ENCODE measurements at places on chromosomes 4 and X.

DNA sequence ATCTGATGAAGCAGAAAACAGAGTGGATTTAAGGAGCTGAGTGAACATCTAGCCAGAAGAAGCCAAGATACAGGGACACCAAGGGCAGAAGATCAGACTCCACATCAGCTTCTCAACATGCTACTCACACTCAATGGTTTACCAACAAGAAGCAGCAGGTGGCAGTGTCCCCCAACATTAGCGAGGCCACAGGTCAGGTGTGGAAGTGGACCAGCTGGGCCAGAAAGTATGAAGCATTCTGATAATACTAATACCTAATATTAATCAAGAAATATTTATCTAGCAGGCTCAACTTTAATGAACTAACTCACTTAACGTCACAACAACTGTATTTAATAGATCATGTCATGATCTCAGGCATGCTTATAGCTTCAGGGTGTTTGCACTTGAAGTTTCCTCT, 73.4 kb upstream of the TTC29 start:
- DNase-seq, result peak; percentile 60

DNA sequence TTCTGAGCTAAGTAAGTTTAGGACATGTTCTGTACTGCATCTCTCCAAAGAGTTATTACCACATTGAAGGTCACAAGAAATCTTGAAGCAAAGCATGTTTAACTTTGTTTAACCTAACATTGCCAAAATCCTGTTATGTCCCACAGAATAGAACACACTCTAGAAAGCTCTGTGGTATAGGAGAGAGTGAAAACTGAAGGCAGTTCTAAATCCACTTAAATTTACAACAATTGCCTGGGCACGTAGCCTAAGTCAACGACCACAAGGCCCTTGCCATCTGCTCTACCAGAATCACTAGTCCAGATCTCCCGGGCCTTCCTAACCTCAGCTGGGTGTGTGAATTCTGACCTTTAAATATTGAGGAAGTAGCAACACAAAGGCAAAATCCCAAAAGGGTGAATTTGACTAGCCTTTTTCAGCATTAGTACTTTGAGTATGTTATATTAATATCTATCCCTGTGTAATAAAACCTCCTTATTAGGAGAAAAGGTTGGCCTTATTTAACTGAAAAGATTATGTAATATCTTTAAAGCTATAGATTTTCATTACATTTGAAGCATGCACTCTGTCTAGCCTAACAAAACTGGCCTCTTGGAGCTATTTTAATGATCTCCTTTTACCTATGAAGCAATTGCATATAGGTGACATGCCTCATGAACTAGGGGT, 4.5 kb upstream of the MAML3 start:
- no peak for DNase-seq

- DNase-seq, result no peak
Observed at GRCh38 chr4:20337261-20337664, 85.6 kb downstream of the SLIT2 start.

DNA sequence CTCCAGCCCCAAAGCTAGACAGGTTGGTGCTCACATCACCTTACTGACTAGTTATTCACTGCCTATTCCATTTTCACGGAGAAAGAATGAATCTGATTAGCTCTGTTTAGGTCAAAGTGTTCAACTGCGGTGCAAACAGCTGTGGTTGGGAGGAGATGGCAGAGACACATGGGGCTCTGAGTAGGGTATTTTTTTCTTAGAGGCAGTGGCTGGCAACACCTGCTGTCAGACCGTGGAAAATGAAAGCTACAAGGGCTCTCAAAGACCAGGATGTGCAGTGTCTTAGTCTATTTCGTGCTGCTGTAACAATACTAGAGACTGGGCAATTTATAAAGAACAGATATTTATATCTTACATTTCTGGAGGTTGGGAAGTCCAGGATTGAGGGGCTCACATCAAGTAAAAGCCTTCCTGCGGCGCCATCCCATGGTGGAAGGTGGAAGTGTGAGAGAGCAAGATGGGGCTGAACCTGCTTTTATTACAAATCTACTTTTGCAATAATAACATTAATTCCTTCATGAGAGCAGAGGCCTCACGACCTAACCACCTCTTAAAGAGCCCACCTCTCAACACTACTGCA, 10.6 kb downstream of the NYX start:
- DNase-seq, result no peak

DNA sequence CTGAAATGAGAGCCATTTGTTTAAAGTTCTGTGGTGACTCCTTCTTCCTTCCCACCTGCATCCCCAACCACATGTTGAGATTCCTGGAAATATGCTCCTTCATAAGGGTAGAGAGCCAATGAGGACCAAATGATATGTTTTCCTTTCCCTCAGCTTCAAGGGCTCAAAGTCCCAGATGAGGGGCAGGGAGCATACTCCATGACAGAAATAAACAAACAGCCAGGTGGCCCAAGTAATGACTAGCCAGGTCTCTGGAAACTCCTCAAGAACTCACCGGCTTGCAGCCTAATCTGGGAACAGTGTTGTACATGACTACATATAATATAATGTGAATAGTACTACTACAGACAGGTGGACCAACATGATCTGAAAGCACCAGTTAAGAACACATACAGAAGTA, 392.3 kb downstream of the PACRGL start:
- no peak for DNase-seq

DNA sequence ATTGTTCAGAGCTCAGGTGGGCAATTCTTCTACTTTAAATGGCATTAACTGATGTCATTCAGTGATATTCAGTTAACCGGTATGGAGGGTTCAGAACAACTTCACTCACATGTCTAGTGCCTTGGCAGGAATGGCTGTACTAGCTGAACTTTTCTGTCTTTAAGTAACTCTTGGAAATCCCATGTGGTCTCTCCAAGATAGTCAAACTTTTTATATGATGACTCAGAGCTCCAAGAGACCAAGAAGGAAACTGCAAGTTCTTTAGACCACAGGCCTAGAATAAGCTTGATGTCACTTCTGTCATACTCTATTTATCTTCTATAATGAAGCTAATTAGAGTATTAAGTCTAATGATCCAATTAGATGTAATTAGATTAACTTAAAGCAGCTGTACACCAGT, 24.9 kb downstream of the LHFPL1 start:
- no peak for DNase-seq

DNA sequence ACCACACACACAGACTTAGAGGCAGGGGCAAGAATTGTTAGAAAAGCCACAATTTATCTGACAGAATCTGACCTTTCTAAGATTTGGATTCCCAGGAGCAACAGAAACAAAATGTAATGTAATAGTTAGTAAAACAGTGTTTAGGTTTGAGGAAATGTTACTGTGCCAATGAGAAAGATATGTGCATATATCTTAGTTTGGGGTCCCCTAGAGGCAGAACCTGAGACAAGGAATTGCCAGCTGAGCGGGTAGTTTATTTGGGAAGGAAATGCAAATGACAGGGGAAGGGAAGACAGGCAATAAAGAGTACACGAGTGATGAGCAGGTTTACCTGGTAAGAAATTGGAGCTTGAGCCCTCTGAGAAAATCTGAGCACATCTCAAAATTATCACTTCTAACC, 31.3 kb upstream of the DDX53 start:
- no peak for DNase-seq

DNA sequence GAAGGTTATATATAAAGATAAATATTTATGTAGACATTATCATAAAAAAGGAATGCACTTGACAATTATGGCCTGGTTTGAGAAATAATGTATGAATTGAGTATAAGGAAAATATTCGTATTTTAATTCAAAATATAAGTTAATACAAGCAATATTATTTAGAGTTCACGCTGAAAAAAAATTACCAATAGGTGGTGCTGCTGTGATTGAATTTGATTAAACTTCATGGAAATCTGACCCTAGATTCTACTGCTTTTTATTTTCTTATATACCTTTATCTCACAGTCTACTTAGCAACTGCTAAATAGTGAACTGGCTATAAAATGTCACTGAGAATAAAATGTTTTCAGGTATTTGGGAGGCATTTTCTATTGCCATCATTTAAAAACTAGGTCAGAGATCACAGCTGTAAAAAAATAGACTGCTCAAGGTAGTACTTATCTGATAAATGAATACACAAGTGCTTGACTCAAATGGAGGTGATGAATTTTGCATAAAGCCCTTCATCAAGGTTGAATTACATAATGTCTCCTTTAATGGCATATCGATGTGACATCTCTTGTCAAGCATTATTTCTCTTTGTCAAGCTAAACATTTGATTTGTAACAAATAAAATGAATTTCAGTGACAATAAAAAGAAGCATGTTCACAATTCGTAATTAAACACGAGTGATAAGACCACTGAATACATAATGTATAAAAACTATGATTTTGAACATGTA, 1638.8 kb upstream of the PCDH7 start:
- DNase-seq, result no peak

DNA sequence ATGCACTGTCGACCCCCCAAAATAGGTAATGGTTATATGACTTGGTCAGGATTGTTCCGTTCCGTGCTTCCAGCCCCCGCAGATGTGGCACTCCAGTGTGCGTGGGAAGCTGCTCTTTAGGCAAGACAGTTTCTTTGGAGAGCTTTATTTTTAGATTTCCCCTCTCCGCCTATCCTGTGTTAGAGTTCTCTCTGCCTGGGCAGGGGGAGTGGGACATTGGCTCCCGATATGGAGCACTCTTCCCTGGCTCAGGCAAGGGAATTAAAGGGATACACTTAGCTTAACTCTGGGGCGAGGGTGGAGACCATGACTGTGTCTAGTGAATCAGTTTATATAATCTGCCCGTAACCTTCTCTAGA, 36.0 kb downstream of the DLG3 start:
- DNase-seq, result no peak

DNA sequence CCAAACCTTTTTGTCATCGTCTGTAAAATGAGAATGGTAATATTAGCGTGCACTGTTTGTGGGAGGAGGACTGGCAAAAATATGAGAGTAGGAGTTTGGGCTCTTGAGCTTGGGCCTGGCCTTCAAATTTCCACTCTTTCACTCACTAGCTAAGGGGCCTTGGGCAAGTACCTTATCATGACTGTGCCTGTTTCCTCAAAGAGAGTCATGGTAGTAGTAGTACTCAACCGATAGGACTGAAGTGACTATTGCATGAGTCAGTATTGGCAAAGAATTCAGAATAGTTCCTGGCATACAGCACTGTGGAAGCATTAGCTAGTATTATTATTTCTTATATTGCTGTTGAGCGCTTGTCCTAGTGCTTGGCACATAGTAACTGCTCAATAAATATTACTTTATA, 16.0 kb upstream of the RBM3 start:
- no peak for DNase-seq

- no peak for DNase-seq
Observed at GRCh38 chr4:123121241-123121907, 199.0 kb upstream of the NUDT6 start.

DNA sequence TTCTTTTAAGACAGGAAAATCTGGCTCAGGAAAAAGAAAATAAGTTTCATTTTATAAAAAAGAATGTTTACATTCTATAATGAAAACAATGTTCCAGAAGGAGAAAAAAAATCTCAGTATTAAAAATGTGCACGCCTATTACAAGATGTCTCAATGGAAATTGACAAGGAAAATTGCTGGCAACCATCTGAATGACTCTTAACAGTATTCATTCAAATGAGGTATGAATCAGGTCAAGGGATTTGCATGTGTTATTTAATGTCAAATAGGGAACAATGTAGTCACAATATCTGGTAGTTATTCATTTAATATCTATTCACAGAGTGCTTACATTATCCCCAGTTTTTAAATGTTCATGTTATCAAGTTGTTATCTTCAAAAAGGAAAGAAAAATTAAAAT, 208.4 kb upstream of the TRAM1L1 start:
- no peak for DNase-seq

GRCh38 chr4:113433536-113434246, 327.8 kb downstream of the CAMK2D start:
- no peak for DNase-seq

- DNase-seq, result no peak
Observed at GRCh38 chr4:108114503-108114902, 54.2 kb downstream of the LEF1 start.

GRCh38 chrX:42988700-42989099, 210.7 kb upstream of the PPP1R2C start:
- no peak for DNase-seq

Measured in omental fat pad (tissue), 4 donors.